Natural killer cell (primary cell): ENCODE measurements at places on chromosomes 6 and 20.

GRCh38 chr6:30792786-30793185 is 48.4 kb upstream of the IER3 start:
- DNase-seq, result no peak

GRCh38 chr6:53765270-53765669 is 29.5 kb upstream of the LRRC1 start:
- no peak for DNase-seq

- DNase-seq, result peak; percentile 51
Measured at GRCh38 chr6:40436685-40437604, 150.2 kb downstream of the LRFN2 start.

DNA sequence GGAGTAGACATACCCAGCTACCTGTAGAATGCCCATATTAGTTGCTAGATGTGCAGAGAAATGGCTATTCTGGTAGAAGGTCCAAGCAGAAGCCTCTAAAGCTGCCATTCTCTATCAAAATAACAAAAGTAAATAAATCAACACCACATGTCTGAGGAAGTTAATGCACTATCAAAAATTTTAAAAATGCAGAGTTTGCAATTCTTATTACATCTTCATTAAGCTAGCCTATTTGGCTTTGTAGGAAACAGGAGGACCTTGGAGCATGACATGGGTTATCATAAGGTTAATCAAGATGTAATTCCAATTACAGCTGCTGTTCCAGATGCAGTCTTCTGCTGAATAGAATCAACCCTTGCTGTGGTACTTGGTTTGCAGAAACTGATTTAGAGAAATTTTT is 188.4 kb downstream of the TBX18 start:
- DNase-seq, result no peak

DNA sequence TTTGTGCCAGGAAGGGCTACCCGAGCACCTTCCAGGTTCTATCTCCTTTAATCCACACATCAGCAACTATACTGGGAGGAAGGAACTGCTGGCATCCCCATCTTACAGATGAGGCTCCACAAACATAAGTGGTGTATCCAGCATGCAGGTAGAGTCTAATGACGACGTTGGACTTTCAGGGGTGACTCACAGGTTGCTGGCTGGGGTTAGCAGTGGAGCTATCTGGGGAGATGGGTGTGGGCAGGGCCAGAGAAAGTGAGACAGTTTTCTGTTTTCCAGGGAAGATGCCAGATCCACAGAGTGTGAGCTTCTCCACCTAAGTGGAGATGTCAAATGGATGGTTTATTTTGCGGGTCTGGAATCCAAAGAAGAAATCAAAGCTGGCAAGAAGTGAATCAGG is 31.8 kb downstream of the CDH22 start:
- no peak for DNase-seq

DNA sequence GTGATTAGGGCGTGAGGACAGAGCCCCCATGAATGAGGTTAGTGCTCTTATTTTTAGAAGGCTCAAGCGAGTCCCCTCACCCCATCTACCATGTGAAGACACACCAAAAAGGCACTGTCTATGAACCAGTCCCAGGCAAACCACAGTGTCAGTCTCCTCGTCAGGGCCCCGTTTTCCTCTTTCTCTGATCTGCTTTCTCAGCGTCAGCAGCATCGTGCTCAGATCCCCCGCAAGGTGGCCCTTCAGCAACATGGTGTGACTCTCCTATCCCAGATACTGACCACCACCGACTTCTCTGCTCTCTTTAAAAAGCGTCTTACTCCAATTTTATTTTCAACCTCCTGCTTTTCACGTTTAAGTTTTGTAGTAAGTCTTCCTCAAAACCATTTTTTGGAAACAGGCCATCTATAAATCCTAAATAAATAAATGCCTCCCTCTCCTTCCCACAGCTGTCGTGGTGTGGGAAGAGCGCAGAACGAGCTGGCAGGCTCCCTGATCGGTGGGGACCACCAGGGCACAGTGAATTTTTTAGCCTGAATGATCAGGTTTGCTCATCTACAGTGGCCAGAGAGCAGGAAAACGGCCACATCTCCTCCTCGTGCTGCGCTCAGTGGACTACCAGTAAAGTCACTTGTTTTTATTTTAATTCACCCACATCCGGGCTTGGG is 113.1 kb downstream of the BMP7 start:
- no peak for DNase-seq
